H1 (cell line): ENCODE measurements at places on chromosomes 1 and 21. TPM values are rescaled to one million over a fixed set of nuclear protein-coding genes. Genes with fewer than 3 reads are reported as not detected.

DNA sequence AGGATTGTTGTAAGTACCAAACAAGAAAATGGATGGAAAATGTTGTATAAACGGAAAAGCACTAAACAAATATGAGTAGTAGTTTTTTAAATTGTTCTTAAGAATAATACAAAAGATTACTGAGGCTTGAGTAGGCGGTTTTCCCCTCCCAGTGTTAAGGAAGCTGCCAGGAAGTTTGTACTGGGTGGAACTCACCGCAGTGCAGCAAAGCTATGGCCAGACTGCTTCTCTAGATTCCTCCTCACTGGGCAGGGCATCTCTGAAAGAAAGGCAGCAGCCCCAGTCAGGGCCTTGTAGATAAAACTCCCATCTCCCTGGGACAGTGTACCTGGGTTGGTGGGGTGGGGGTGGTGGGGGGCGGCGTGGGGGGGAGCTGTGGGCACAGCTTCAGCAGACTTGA lies 58.7 kb downstream of the XCL2 start:
- DNase-seq: no peak
- H3K27ac ChIP-seq: no peak overlapping the region

Gene OVAAL
- total RNA-seq: not detected in 2 replicates

GRCh38 chr1:96912248-96912647 lies 190.7 kb downstream of the PTBP2 start:
- no peaks in the 10 kb centered on the region for H3K27me3 ChIP-seq
- no peak overlapping the region for H3K27ac ChIP-seq
- H3K4me1 ChIP-seq: no peaks in the 10 kb centered on the region
- no peak for DNase-seq
- H3K36me3 ChIP-seq: no peaks in the 10 kb centered on the region

- no peak overlapping the region for H3K27ac ChIP-seq
- no peak overlapping the region for H3K4me3 ChIP-seq
- no peak for DNase-seq
- no peaks in the 10 kb centered on the region for H3K36me3 ChIP-seq
Measured at GRCh38 chr1:16231331-16232315, 5.4 kb downstream of the CPLANE2 start.

GRCh38 chr1:76841460-76841859 lies 25.8 kb upstream of the ST6GALNAC5 start:
- no peak for DNase-seq
- H3K36me3 ChIP-seq: no peaks in the 10 kb centered on the region
- no peak overlapping the region for H3K4me3 ChIP-seq
- H3K4me1 ChIP-seq: peaks cover 3% of the 10 kb centered on the region
- H3K27ac ChIP-seq: no peak overlapping the region
